ENCODE measurements at places on chromosomes 2 and 18.

DNA sequence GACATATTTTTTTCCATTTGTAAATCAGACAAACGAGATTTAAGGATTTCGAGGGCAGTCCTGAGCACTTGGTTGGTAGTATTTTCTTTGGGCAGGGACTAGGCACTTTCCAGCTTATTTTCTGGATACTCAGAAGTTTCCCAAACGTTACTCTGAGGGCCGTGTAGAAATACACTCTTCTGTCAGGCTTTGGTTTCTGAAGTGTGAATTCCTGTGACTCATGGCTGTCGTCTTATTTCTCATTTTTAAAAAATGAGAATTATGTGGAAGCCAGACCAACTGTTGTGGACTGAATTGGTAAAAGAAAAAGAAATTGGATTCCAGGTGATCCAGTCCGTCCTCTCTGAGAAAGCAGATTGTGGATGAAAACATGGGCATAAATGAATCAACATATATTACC lies 658.6 kb upstream of the FANCL start:
- peak; percentile 47 for DNase-seq

GRCh38 chr2:17864676-17865075 lies 13.8 kb upstream of the KCNS3 start:
- no peak for DNase-seq

DNA sequence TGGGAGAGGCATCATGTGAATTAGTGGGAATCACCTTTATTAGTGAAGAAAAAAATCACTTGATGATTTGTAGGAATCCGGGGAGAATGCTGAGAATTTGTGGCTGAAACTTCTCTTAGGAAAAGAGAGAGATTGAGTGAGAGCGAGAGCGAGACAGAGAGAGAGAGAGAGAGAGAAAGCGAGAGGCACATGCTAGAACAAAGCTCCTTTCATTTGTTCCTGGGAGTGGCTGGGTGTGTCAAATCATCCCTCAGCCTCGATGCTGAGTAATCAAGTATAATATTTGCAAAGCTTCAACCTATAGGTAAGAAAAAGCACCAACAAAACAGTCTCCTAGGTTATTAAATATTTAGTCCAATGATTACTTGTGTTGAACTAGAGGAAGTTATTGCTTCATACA lies 4.4 kb upstream of the SERPINB5 start:
- DNase-seq: no peak

- no peak for DNase-seq
Measured at GRCh38 chr2:109648041-109648527, 33.9 kb downstream of the SOWAHC start.

All from fibroblast of skin of left biceps (primary cell).